ENCODE measurements at places on chromosomes 16 and 17. TPM values are rescaled to one million over a fixed set of nuclear protein-coding genes. Genes with fewer than 3 reads are reported as not detected.

KLHL10 gene
- 0.20 TPM for total RNA-seq

ZNF624 gene
- total RNA-seq, result 12.8 TPM

MSI2 gene
- total RNA-seq, result 22.9 TPM

SPOP gene
- 77.3 TPM for total RNA-seq

MEIOB gene
- total RNA-seq, result 0.39 TPM
